HT1080 (cell line): ENCODE measurements at places on chromosomes 2 and 18. TPM values are rescaled to one million over a fixed set of nuclear protein-coding genes. Genes with fewer than 3 reads are reported as not detected.

The RAB10 gene
- total RNA-seq = 100.0 and 126 TPM in 2 replicates

The ANO7 gene
- total RNA-seq = 0.53 and 2.4 TPM in 2 replicates

The CROCC2 gene
- not detected in 2 replicates for total RNA-seq

The CARF gene
- 1.6 and 2.6 TPM in 2 replicates for total RNA-seq

The GLI2 gene
- total RNA-seq = 4.1 and 7.9 TPM in 2 replicates

The KYNU gene
- 0.47 and 1.0 TPM in 2 replicates for total RNA-seq

The PIEZO2 gene
- total RNA-seq = 0.10 and 0.82 TPM in 2 replicates

The SERPINB4 gene
- not detected in 2 replicates for total RNA-seq

The TSPYL6 gene
- total RNA-seq = not detected in 2 replicates

The ADAM23 gene
- total RNA-seq = 3.2 and 3.6 TPM in 2 replicates

The TMEM185B gene
- total RNA-seq = 47.9 and 55.0 TPM in 2 replicates
